ENCODE measurements at places on chromosomes 4 and X. TPM values are rescaled to one million over a fixed set of nuclear protein-coding genes. Genes with fewer than 3 reads are reported as not detected.
A peak's percentile ranks its signal among the peaks of the same experiment; 100 is the strongest.

DNA sequence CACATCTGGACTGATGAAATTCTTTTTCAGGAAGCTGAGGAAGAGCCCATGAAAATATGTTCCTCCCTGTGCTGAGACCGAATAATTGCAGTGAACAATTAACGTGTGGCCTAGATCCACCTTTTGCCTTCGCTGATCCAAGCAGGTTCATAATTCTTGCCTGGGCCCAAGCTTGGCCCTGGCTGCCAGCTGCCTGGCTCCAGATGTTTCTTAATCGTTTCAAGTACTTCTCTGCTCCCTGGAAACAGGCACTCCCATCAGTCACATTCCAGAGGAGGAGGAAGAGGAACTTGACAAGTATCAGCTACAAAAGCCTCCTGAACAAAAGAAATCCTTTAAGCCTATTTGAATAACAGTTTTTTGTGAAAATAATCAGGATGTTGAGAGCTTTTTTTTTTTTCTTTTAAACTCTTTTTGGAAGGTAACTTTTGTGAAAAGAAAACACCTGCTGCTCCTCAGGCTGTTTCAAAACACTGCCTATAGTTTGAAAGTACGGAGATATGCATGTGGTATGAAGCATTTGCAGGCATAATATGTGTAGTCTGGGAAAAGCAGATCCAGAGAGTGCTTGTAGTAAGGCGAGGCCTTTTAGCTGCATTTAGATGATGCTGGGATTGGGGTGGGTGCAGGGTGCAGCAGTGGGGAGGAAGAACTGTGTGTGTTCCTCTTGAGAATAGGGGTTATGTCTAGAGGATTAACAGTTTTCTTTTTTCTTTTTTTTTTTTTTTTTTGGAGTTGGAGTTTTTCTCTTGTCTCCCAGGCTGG is 154.4 kb downstream of the PTTG2 start:
- peak overlapping the region; percentile 78 for H3K27ac ChIP-seq
- no peak for DNase-seq
- peaks cover 23% of the 10 kb centered on the region for H3K36me3 ChIP-seq

GRCh38 chr4:153018684-153019083 is 82.6 kb downstream of the FHDC1 start:
- no peak overlapping the region for H3K4me3 ChIP-seq
- peaks cover 3% of the 10 kb centered on the region for H3K27me3 ChIP-seq
- peak overlapping the region; percentile 30 for H3K27ac ChIP-seq
- peaks cover 1% of the 10 kb centered on the region for H3K4me1 ChIP-seq

DNA sequence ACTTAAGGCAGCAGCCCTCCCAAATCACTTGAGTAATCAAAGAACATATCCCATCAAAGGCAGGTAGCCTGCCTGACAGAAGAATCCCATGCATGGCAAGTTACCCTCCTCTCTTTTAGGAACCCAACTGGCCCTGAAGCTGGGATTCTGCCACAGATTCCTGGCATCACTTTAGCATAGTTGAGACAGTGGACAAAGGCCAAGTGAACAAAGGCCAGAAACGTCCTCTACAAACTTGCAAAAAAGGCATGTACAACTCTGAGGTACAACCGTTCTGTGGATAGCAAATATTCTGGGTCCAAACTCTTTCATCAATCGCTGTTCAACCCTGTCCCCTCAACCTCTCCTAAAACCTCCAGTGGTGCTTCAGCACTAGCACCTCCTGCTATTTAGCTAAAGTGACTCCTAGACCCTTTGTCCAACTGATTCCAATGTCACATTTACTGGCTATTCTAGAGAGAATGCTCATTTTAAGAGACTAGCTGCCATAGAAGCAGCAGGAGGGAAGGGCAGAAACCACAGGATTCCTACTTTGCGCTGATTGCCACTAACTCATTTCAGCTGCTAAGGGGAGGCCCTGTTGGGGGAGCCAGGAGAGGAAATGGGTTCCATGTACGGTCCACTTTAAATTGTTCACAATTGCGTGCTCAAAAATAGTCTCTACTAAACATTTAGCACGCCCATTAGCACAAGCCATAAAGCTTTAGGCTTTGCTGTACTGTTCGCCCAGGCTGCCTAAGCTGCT is 105.9 kb downstream of the SHROOM4 start:
- peaks cover 8% of the 10 kb centered on the region for H3K4me1 ChIP-seq
- no peaks in the 10 kb centered on the region for H3K36me3 ChIP-seq
- no peak overlapping the region for H3K27ac ChIP-seq
- H3K27me3 ChIP-seq, result no peaks in the 10 kb centered on the region
- DNase-seq, result no peak

DNA sequence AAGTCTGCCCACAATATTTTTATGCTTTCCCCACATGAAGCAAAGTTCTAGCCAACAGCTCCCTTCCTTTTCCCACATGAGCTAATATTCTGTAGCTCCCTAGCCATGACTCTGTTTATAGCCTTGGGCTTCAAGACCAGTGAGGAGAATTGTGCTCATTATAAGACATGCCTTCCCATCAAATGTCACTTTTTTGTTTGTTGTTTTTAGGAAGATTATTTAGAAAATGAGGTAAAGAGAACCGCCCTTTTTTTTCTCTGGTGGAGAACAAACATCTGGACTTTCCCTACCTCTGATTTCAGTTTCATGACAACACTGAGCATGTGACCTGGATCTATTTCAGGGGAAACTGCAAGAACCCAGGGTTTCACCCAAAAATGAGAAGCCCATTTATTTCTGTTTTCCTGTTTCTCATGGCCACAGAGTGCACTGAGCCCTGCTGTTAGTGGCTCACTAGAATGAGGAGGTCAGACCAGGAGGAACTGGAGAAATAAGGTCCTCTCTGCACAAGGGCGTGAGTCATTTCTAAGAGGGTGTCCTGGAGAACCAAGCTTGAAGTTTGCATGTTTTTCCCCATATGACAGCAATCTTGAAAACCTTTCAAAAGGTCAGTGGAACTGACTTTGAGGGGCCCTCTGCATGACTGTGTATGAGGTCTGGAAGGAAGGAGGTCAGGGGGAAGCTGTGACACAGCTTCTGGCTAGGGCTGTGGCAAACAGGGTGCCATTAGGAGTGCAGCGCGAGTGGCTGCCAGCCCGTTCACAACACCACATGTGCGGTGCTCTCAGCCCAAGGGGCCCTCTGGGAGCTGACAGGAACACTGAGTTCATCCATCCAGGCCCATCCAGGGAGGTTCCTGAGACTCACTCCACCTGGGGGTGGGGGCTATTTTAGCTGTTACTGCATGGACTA is 55.2 kb downstream of the CHST7 start:
- DNase-seq, result no peak
- no peaks in the 10 kb centered on the region for H3K27me3 ChIP-seq
- no peak overlapping the region for H3K27ac ChIP-seq
- H3K4me1 ChIP-seq, result peaks cover 9% of the 10 kb centered on the region
- no peak overlapping the region for H3K4me3 ChIP-seq

DNA sequence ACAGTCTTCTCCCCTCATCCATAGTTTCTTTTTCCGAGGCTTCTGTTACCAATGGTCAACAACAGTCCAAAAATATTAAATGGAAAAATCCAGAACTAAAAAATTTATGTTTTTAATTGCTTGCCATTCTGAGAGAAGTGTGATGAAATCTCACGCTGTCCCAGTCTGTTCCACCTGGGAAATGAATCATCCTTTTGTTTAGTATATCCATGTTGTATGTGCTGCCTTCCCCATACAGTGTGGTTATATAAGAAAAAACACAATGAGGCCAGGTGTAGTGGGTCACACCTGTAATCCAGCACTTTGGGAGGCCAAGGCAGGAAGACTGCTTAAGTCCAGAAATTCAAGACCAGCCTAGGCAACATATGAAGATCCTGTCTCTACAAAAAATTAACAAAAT is 161.6 kb downstream of the CHIC2 start:
- no peaks in the 10 kb centered on the region for H3K36me3 ChIP-seq
- DNase-seq, result no peak
- H3K27ac ChIP-seq, result no peak overlapping the region
- no peak overlapping the region for H3K4me3 ChIP-seq
- H3K4me1 ChIP-seq, result peaks cover 13% of the 10 kb centered on the region

- no peaks in the 10 kb centered on the region for H3K36me3 ChIP-seq
- H3K4me1 ChIP-seq, result peaks cover 2% of the 10 kb centered on the region
- DNase-seq, result no peak
- H3K4me3 ChIP-seq, result no peak overlapping the region
Observed at GRCh38 chr4:21768349-21769310, 179.9 kb downstream of the KCNIP4 start.

- H3K4me1 ChIP-seq, result peaks cover 11% of the 10 kb centered on the region
- no peaks in the 10 kb centered on the region for H3K27me3 ChIP-seq
- DNase-seq, result no peak
- no peak overlapping the region for H3K4me3 ChIP-seq
- H3K36me3 ChIP-seq, result peaks cover 7% of the 10 kb centered on the region
Observed at GRCh38 chr4:77877771-77878565, 15.3 kb downstream of the MRPL1 start.

The BEX2 gene
- 42.0 TPM for total RNA-seq

DNA sequence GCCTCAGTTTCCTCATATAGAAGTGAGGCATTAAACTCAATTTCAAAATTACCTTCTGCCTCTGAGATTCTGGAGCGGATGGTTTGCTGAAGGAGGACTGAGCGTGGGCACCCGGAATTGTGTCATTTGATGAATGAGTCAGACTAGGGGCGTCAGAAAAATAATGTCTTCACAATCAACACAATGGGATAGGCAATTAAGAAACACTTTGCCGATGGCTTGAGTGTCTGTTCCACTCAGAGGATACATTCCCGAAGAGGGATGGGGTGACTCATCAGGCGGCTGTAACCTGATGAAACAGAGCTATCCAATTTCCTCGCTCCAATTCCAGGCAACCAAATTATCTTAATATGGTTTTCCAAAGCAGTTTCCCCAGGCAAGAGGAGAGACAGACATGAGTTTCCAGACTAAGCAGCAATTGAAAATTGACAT is 1.2 kb upstream of the CHRNA9 start:
- H3K27ac ChIP-seq, result no peak overlapping the region
- no peak overlapping the region for H3K4me3 ChIP-seq
- H3K36me3 ChIP-seq, result no peaks in the 10 kb centered on the region
- no peak for DNase-seq

The FOXR2 gene
- not detected for total RNA-seq

GRCh38 chrX:30027636-30028035 is 187.7 kb upstream of the MAGEB2 start:
- H3K4me1 ChIP-seq, result no peaks in the 10 kb centered on the region
- no peak overlapping the region for H3K4me3 ChIP-seq
- DNase-seq, result no peak
- no peaks in the 10 kb centered on the region for H3K36me3 ChIP-seq
- no peaks in the 10 kb centered on the region for H3K27me3 ChIP-seq
- no peak overlapping the region for H3K27ac ChIP-seq

The PTTG2 gene
- total RNA-seq, result not detected

- H3K27ac ChIP-seq, result no peak overlapping the region
Observed at GRCh38 chr4:180054291-180054690, 2188.9 kb upstream of the TENM3 start.

DNA sequence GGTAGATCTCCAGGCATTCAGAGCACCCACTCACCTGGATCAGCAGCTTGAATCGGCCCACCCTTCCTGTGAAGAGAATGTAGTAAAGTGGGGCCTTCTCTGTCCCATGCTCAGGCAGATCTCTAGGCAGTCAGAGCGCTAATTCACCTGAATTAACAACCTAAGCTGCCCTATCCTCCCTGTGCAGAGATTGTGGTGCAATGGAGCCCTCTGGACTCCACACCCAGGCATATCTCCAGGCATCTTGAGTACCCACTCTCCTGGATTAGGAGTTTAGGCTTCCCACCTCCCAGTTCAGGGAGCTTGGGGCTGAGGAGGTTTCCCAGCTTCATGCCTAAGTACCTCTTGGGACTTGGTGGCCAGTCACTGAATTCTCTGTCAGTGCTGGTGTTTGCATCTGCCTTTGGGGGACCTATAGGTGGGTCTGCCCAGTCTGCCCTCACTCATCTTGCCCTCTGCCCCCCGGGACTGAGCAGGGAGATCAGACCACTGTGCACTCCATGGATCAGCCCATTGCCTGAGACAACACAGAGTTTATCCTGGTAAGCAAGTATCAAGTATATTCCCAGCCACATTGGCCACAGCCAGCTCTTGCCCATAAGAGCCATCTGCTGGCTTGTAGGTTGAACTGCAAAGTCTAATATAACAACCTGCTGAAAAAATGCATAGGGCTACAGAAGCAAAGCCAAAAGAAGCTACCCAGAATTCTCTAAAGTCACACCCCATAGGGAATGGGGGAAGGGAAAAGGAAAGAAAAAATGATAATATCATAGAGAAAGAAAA is 372.9 kb downstream of the KLHL13 start:
- no peak for DNase-seq
- peaks cover 3% of the 10 kb centered on the region for H3K36me3 ChIP-seq
- H3K27ac ChIP-seq, result no peak overlapping the region
- no peaks in the 10 kb centered on the region for H3K4me1 ChIP-seq
- H3K27me3 ChIP-seq, result no peaks in the 10 kb centered on the region
- H3K4me3 ChIP-seq, result no peak overlapping the region

- H3K4me3 ChIP-seq, result no peak overlapping the region
- no peak overlapping the region for H3K27ac ChIP-seq
- H3K27me3 ChIP-seq, result no peaks in the 10 kb centered on the region
- DNase-seq, result no peak
- peaks cover 31% of the 10 kb centered on the region for H3K36me3 ChIP-seq
Observed at GRCh38 chr4:95167805-95168204, 381.0 kb downstream of the UNC5C start.

DNA sequence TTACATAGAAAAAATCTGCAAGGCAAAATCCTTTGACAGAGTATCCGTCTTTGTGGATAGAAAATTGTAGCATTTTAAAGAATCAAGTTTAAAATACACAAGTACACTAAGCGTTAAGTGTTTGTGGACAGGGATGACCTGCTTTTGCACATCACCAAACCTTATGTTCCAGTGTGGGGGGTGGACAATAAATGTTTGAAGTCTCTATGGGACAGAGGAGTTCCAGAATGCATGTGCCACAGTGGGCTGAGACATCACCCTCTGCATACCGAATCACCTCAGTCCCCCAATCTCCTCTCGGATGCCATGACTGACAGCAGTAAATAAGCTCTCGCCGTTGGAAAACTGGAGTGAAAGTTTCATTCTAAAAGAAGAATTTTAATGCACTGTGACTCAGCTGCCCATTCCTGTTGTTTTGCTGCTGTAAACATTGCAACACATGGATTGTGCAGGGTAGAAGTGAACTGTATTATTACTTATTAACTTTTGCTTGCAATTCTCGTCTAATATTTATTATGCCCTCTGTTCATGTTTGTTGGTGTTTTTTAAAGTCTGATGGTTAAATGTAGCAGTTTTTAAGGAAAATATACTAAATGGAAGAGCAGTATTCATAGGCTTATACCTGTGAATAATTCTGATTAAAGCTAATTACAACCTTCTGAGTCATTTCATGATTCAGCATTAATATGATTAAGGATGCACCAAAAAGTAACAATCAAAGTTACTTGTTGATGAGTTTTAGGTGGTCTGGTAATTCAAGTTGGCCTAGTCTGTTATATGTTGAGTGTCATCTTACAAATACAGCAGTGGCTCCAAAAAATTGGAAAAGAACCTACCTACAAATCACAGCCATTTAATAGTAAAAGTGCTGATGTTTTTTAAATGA is 24.0 kb downstream of the CDKN2AIP start:
- H3K27ac ChIP-seq, result peak overlapping the region; percentile 49
- H3K4me3 ChIP-seq, result no peak overlapping the region
- peaks cover 15% of the 10 kb centered on the region for H3K36me3 ChIP-seq
- DNase-seq, result no peak
- no peaks in the 10 kb centered on the region for H3K27me3 ChIP-seq

Data from progenitor cell of endocrine pancreas (in vitro differentiated cells).